ENCODE measurements at places on chromosomes 4 and X.

DNA sequence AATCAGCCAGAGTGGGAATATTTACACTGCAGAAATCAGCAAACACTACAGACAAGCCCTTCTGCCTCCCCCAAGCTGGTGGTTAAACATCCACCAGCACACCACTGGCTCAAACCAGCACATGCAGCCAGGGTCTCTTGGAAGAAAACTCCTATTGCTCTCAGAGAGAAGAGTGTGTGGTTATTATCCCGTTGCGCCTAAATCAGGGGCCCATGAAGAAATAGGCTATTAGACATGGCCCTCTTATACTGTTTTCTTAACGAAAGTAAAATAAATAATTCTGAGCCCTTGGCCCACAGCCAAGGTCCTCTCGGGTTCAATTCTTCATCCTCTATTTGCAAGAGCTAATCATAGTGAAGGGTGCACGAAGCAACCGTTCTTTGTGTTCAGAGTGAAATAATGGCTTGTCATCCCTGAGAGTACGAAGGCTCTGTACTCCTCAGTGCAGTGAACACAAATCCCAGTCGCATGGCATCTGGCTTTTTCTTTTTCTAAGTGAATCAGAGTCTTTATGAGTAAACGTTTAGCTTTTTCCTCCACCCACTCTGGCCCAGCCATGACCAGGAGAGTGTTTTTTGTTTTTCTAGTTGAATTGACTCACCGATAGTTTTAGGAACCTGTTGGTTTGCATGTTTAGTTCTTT lies 33.4 kb upstream of the RBM47 start:
- DNase-seq, result peak; percentile 55

- no peak for DNase-seq
Observed at GRCh38 chrX:152819266-152819665, 11.3 kb downstream of the CETN2 start.

- DNase-seq, result no peak
Observed at GRCh38 chr4:119124352-119124751, 11.3 kb upstream of the MYOZ2 start.

DNA sequence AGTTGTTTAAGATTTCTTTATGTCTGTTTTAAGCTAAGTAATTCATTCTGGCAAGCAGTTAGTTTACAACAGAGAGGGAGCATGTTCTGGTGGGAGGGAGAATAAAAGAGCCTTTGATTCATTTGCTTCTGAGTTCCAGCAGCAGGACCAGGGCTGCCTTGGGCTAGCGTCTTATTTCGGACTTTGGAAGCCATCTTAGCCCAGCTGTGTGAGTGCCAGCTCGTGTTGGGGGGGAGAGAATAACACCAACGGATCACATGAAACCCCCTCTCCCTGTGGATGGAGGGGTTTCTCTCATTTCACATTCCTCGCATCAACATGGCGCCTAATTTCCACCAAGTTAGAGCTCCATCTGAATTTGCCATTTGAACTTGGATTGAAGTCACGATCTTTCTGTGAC lies 7.4 kb downstream of the GAB1 start:
- no peak for DNase-seq

DNA sequence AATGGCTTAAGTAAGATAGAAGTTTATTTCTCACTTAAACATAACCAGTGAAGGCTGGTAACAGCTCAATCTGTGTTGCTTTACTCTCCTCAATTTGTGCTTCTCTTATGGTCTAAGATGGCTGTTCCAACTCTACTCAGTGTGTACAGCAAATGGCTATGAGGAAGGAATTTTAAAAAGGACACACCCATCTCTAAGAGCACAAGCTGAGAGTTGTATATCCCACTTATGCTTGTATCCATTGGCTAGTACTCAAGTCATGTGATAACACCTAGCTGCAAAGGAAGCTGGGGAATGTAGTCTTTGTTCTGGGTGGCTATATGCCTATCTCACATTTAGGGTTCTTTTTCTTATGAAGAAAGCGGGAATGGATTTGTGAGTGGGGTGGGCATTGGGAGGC lies 63.3 kb downstream of the GPAT3 start:
- DNase-seq, result no peak

GRCh38 chrX:18032486-18033221 lies 171.6 kb upstream of the RAI2 start:
- no peak for DNase-seq

- no peak for DNase-seq
Observed at GRCh38 chr4:124278477-124278876, 434.1 kb downstream of the ANKRD50 start.

DNA sequence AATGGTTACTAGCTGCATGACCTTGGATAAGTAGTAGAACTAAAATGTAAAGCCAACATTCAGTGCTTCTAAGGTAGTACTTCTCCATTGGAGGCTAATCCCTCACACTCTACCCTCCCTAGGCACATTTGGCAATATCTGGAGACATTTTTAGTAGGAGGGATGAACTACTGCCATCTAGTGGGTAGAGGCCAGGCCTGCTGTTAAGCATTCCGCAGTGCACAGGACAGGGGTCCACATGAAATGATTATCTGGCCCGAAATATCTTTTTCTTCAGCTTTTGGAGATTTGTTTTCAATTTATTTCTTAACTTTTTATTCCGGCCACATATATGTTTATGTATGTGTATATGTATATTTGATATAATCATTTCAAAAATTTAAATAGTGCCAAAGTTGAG lies 36.0 kb upstream of the SPANXC start:
- no peak for DNase-seq

DNA sequence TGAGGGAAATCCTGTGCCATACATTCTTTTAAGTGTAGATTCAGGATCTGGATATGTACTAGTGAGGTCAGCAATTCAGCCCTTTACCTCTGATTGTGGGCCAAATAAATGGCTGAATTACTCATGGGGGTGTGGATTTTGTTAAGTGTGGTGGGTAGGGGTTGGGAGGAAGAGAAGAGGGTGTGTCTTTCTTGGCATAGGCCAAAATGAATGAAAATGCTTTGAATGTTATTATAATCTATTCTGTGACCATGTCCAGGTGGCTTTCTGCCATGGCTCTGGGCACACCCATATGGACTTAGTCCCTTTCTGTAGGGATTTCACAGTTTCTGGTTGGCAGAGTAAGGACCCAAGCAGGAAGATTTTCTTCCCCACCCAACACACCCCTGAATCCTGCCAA lies 244.3 kb downstream of the CBR4 start:
- DNase-seq, result no peak

DNA sequence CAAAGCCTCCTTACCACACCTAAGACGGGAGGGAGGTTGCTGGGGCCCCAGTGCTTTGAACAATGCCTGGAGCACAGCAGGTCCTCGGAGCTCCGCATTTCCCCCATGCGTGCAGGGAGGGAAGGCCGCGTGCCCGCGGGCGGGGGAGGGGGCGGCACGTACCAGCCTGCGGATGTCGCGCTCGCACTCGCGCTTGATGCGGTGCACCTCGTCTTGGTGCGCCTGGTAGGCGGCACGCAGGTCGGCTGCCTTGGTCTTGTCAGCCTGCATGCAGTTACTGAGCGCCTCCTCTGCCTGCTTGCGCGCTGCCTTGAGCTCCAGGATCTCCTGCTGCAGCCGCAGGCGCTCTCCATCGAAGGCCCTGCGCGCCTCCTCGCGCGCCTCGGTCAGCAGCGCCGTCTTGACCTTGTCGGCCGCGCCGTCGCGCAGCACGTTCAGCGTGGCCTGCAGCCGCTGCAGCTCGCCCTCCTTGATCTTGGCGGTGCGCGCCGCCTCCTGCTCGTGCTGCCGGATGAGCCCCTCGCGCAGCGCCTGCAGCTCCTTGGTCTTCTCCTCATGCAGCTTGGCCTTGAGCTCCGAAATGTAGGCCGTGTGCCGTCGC lies 87.2 kb upstream of the C4orf50 start:
- no peak for DNase-seq

GRCh38 chr4:112704991-112705845 lies 68.3 kb downstream of the LARP7 start:
- DNase-seq, result no peak

DNA sequence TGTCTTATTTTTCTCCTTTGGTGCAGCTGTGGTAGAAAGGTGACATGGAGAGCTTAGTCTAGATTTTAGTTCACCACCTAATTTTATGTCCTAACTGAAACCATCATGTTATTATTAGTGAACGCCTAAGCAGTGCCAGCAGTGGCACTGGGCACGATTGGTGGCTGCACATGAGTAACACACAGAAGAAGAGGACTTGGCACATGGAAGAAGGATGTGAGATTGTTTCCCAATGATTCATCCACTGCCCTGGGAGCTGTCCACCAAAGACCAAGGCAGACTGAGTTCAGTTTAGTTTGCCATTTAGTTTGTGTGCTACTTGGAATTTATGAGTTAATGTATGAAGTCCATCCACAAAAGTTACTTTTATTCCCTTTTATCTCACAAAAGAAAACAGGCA lies 68.1 kb upstream of the NAP1L5 start:
- no peak for DNase-seq

GRCh38 chrX:154531626-154532025 lies 15.0 kb downstream of the G6PD start:
- no peak for DNase-seq

DNA sequence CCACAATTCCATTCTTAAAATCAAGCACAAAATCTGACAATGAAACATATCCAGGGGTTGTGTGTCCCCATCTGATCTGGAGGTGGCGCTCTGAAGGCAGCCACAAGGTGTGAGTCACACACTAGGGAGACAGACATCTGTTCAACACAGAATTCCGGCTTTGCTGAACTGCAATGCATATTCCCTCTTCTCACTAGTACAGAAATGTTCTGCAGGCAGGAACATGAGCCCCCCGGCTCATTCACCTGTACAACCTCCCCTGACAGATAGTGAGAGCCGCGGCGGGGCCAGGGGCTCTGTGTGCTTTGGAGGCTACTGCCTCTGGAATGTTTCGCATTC lies 41.9 kb downstream of the WDR1 start:
- DNase-seq, result no peak

- DNase-seq, result no peak
Observed at GRCh38 chrX:43734444-43734843, 78.3 kb downstream of the MAOA start.

DNA sequence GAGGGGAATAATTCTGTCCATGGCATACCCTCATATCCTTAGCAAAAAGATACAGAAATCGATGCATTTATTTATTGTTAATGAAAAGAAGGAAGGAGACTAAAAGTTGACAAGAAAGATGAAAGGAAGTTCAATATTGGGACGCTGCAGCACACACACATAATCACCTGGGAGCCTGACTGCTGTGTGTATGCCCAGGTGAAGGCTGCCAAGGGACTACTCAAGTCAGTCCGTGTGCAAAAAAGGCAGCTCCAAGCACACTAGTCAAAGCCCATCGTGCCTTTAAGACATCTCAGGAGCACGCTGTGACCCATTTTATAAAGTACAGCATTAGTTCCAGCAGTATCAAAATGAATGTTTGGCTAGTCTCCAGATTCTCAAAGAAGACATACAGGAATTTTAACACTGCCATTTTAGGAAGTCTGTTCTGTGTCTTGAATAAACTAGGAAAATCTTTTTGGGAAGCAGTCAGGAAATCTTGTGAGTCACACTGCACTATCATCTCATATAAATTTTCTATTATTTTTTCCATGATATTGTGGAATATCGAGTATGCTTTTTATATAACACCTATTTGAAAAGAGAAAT lies 363.9 kb downstream of the GASK1B start:
- no peak for DNase-seq

DNA sequence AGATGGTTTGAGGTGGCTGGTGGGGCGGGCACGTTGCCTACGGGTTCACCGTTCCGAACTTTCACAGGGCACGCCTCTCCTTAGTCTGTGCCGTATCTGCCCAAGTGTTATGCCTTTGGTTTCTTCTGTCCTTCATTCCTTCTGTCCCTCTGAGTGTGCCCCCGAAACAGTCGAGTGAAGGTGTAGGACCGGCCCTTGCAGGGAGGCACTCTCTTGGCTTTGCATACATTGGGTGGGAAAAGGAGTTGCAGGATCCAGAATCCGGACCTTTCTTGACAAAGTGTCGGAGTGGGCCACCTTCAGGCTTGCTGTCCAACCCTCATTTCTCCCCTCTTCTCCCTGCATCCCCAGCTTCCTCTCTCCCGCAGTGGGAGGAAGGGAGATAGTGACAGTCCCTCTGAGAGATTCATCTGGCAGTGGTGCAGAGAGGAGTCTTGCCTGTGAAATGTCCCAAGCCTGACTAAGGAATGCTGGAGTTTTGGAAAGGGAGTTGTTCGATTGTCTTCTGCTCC lies 569 bp downstream of the ARFIP1 start:
- DNase-seq, result no peak

DNA sequence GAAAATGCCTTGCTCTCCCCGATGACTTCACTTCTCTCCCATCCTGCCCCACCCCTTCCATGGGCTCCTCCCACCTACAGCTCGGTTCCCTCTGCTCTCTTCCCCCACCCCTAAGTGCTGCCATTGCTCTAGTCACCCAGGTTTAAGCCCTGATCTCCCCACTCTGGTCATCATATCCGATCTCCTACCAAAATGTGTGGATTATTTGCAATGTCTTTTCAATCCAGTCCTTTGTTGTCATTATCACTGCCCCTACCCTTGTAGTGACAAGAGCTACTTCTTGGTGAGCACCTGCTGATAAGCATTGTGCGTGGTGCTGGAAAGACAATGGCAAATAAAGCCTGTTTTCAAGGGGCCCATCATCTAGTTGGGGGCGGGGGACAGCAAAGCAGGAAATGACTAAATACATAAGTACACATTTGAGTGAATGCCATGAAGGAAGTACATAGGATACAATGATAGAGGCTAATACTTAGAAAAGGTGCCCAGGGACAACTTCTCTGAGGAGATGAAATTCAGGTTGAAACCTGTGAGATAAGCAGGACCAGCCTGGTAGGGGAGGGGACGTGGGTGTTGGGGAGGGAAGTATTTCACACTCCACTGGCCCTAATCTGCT lies 63.8 kb downstream of the DLG3 start:
- no peak for DNase-seq

DNA sequence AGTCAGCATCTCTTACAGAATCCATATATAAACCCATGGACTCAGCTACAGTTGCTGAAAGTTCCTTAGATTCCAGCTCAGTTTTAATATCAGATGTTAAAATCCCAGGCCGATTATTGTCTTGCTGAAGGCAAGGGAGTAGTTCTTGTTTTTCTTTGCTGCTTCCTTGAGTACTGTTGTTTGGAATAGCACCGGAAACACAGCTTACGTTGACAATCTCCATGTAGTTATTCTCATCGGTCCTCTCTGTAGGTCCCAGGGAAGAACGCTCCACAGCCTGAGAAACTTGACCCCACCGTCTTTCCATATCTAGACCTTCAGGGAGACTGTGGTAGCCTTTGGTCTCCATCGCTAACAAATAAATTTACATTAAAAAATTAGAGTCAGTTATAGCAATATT lies 5.7 kb downstream of the NR3C2 start:
- no peak for DNase-seq

DNA sequence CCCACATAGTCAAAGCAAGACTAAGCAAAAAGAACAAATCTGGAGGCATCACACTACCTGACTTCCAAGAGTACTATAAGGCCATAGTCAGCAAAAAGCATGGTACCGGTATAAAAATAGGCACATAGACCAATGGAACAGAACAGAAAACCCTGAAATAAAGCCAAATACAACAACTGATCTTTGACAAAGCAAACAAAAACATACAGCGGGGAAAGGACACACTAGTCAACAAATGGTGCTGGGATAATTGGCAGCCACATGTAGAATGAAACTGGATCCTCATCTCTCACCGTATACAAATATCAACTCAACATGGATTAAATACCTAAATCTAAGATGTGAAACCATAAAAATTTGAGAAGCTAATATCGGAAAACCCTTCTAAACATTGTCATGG lies 819.3 kb upstream of the FRG1 start:
- DNase-seq, result no peak

- no peak for DNase-seq
Observed at GRCh38 chr4:67292636-67293035, 252.7 kb downstream of the CENPC start.

- DNase-seq, result no peak
Observed at GRCh38 chrX:137930533-137930932, 364.6 kb downstream of the ZIC3 start.

GRCh38 chrX:12986886-12987285 lies 12.0 kb downstream of the TMSB4X start:
- DNase-seq, result no peak

Measured in stimulated activated naive CD4-positive, alpha-beta T cell treated with Interleukin-2 at 50 U/mL for 16 hours (primary cell).